ENCODE measurements at places on chromosomes 11 and 22. TPM values are rescaled to one million over a fixed set of nuclear protein-coding genes. Genes with fewer than 3 reads are reported as not detected.

GRCh38 chr11:27187848-27188621 is 147.4 kb downstream of the BBOX1 start:
- H3K27ac ChIP-seq: no peak overlapping the region
- H3K4me3 ChIP-seq: no peak overlapping the region
- no peaks in the 10 kb centered on the region for H3K4me1 ChIP-seq
- H3K36me3 ChIP-seq: no peaks in the 10 kb centered on the region
- no peak for DNase-seq
- peaks cover 19% of the 10 kb centered on the region for H3K27me3 ChIP-seq

DNA sequence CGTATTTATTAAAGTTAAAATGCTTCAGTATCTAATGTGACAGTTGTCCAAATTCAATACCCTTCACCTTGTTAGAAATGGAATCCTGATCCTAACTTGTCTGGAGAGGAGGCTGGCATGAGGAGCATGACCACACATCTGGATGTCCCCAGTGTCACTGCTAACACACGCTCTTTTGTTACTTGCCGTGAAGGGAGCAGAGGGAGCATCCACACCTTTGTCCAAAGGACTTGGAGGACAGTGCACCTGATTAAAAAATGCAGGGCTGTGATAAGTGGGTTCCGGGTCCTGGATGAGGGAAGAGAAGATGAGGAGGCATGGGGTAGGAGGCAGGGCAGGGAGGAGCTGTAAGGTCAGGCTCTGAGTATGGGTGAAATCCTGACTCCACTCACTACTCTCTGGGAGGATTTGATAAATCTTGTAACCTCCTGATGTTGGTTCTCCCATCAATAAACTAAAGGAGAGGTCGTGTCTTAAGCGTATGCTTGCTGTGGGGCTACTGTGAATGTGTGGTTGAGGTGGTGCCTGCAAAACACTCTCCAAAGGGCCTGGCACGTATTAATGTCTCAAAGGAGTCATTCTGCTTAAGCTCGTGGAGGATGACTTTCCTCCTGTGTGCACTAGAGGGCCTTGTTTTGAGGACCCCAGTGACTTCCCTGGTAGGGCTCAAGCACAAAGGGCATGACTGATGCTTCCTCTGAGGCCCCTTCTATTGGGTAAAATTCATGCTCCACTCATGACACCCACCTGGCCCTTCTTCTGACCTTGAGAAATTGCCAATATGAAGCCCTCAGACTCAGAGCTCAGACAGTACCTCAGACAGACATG is 16.8 kb upstream of the IGLL5 start:
- peak overlapping the region; percentile 85 for H3K27ac ChIP-seq
- no peaks in the 10 kb centered on the region for H3K36me3 ChIP-seq
- no peak for DNase-seq
- peaks cover 40% of the 10 kb centered on the region for H3K4me1 ChIP-seq

The OR52N4 gene
- polyA plus RNA-seq: not detected

The SCGB1D2 gene
- not detected for polyA plus RNA-seq

The YPEL4 gene
- not detected for polyA plus RNA-seq

The MCAM gene
- polyA plus RNA-seq: not detected

GRCh38 chr22:22912135-22912987 is 24.7 kb downstream of the IGLL5 start:
- H3K4me3 ChIP-seq: peak overlapping the region; percentile 68
- peaks cover 83% of the 10 kb centered on the region for H3K4me1 ChIP-seq
- H3K27me3 ChIP-seq: no peaks in the 10 kb centered on the region
- peaks cover 11% of the 10 kb centered on the region for H3K36me3 ChIP-seq
- no peak for DNase-seq
- peak overlapping the region; percentile 92 for H3K27ac ChIP-seq

DNA sequence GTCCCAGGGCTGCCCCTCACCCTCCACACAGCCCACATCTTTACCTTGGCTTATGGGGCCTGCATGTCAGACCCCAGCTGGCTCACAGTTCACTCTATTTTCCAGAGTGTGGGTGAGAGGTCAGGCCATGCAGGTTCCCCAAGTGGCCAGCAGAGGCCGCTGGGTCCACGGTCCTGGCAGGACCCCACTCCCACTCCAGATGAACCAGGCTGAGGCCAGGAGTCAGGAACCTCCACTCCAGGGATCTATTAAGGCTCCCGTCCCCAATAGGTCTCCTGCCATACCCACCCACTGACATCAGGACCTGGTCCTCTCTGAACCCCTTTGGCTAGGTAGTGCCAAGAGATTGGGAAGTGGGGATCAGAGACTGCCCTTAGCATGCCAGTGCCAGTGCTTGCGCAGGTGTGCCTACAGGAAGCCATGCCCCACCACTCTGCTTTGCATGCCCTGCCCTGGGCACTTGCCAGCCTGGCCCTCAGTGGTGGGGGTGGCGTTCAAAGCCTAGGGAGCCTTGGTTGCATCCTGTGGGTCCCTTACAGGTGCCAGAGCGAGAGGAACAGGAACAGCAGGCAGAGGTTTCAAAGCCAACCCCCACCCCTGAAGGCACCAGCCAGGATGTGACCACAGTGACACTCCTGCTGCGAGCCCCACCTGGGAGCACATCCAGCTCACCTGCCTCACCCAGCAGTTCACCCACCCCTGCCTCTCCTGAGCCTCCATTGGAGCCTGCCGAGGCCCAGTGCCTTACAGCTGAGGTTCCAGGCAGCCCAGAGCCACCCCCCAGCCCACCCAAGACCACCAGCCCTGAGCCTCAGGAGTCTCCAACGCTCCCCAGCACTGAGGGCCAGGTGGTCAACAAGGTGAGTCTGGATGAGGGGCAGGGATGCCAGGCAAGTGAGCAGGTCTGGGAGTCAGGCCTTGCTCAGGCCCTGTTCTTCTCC is 8.3 kb downstream of the SMTN start:
- no peak overlapping the region for H3K27ac ChIP-seq
- H3K27me3 ChIP-seq: no peaks in the 10 kb centered on the region
- H3K4me1 ChIP-seq: peaks cover 14% of the 10 kb centered on the region

The ADAMTS8 gene
- not detected for polyA plus RNA-seq

DNA sequence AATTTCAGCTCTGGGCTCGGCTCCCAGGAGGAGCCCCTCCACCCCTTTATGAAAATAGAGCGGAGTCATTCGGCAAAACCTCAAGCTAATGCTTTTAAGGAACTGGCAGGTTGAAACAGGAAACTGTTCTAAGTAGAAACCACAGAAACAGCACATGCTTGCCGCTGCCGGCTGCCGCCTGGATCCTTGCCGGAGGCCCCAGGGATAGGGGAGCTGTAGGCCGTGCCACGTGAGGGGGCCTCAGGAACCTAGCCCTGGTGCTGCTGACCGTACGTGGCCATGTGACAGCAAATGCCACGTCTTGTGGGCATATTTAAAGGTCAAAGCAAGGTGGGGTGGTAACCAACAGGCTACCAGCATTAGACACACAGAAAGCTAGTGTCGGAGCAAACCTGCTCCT is 77.9 kb upstream of the TIMP3 start:
- no peak overlapping the region for H3K4me3 ChIP-seq
- peaks cover 38% of the 10 kb centered on the region for H3K27me3 ChIP-seq
- no peak overlapping the region for H3K27ac ChIP-seq
- H3K36me3 ChIP-seq: peaks cover 4% of the 10 kb centered on the region
- peak; percentile 15 for DNase-seq
- H3K4me1 ChIP-seq: peaks cover 19% of the 10 kb centered on the region

GRCh38 chr11:1450949-1451710 is 35.4 kb downstream of the MOB2 start:
- H3K4me1 ChIP-seq: peaks cover 1% of the 10 kb centered on the region
- no peaks in the 10 kb centered on the region for H3K27me3 ChIP-seq
- no peak for DNase-seq
- no peak overlapping the region for H3K27ac ChIP-seq
- H3K4me3 ChIP-seq: no peak overlapping the region

The NFAM1 gene
- polyA plus RNA-seq: 0.47 TPM

The ARHGAP8 gene
- polyA plus RNA-seq: 0.17 TPM

Measured in naive B cell (primary cell).